AG09309 (cell line): ENCODE measurements at places on chromosomes 2 and 18.

DNA sequence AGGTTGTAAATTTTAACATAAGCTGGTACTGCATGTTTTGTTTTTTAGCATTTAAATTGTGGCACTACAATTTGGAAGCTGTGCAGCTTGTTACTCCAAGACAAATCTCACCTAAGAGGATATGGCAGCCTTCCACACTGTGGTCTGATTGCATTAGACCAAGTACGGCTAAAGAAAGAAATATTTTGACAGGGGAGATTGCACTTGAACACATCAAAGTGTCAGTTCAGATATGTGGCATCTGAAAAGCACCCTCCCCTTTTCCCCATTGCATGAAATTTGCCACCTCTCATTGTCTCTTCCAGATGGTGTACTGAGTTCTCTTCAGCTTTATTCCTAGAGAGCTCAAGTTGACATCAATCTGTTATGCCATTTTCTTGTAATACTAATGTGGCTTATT, 295.9 kb downstream of the ERBB4 start:
- no peak for DNase-seq

DNA sequence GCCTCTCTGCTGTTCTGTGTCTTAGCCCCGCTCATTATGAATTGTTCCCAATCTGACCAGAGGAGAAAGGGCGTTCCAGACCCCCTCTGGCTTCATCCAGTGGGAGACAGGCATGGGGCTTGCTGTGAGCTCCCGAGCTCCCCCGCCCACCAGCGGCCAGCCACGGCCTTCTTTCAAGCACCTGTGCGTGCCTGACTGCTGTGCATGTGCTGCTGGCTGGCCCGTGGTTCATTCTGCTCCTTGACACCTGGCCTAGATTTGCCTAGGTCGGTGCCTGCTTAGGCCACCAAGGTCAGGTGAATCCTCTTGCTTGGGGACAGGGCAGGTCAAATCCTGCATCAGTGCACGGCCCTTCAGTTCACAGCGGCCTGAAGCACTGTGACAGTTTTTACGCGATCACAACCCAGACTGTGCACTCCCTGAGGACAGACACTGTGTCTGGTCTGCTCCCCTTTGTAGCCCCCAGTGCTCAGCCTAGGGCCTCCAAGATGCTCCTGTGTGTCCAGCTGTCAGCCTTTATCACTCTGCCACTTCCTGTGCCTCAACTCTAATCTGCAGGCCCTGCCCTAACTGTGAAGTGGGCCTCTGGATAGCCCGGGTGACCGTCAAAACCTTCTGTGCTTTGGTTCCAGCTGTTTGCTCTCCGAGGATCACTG, 3.6 kb upstream of the LPIN1 start:
- no peak for DNase-seq

GRCh38 chr18:3596637-3597384, 146.8 kb downstream of the TGIF1 start:
- DNase-seq, result no peak

DNA sequence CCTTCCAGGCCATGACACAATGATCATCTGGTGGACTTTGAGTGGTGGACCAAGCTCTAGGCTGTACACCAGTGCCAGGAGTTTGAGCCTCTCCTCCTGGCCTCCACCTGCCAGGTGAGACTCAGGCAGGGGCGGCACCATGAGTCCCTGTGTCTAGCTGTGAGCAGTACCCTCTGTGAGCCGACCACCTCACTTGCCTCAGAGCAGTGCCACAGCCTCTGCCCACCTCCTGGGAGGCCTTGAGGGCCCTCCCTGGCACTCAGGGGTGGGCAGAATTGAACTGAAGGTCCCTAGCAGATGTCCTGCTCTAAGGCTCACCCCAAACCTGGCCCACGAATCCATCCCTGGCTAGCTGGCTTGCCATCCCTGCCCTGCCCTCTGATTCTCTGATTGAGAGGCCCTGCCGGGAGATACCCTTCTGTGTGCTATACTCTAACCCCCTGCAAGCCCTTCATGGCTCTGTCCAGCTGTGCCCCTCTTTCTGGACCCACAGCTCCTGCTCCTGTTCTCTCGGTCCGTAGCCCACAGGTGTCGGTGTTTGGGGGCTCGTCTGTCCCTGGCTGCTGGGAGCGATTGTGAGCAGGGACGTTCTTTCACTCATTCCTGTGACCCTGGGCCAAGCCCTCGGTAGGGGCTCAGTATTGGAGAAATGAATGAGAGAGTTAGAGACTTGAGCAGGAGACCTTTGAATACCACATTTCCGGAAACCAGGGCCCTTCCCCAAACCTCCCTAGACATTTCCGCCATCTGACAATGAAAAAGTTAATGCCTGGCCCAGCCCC, 70.0 kb downstream of the INHBB start:
- no peak for DNase-seq

GRCh38 chr2:178066890-178067669, 5.5 kb downstream of the PDE11A start:
- no peak for DNase-seq

DNA sequence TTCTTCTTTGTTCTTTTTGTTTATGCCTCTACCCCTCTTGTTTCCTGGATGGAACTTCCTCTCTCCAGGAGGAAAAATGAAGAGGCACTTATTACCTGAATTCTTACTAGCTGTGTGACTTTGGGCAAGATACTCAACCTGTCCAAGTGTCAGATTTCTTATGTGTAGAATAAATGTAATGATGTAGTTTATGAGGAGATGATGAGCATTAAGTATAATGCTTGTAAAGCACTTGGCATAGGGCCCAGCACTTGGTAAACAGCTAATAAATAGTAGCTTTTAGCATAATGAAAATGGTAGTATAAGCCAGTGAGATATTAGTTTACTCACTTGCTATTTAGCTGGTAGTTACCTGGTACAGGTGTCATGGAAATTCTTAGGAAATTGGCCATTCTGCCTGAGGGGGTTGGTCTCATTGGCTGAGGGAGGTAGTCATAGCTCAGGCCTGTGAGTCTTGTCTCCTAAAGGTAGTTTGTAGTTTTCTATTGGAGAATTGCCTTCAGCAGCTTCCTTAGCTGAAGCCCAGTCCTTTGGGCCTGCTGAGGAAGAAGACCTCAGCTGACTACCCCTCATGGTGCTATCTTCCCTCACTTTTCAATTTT, 133.4 kb upstream of the NABP1 start:
- no peak for DNase-seq
